ENCODE measurements at places on chromosomes 13 and 19.

- DNase-seq, result no peak
Observed at GRCh38 chr13:105972811-105973590, 562.5 kb downstream of the EFNB2 start.

- no peak for DNase-seq
Observed at GRCh38 chr13:76512721-76513145, 373.5 kb downstream of the KCTD12 start.

DNA sequence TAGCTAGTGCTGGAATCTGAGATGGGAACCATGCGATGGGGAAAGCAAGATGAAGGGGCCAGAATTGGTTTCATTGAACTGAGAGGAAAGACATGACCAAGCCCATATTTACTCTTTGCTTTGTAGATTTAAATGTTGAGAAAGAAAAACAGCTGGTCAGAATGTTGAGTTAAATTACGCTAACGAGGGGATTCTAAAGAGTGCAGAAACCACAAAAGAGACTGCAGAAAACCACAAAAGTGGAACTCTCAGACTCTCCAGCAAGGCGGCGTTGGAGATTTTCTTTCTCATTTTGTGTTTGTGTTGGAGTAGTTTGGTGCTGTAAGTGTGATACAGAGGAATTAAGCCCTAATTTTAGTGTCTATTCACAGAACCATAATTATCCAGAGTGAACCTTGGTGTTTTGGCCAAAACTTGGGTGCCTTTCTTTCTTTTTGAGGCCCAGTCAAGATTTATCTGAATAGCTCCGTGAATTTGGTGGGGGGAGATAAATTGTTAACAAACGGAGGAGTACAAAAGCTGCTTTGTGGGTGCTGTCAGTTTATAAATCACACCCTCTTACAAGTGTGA lies 26.3 kb downstream of the SAE1 start:
- DNase-seq, result no peak

DNA sequence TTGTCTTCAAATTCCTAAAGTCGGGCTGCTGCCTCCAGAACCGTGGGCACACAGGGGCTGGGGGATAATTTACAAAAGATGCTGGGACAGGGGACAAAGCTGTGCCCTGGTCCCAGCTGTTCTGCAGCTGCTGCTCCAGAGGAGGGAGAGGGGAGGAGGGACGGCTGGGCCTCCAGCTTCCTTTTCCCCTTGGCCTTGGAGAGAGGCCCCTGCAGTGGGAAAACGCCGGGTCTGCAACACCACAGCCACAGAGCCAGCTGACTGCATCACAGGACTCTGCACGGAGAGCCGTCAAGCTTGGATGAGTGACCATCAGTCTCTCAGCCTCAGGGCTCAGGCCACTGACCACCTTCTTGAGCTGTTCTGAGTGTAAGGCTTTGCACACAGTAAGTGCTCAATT lies 6.1 kb downstream of the DOCK6 start:
- no peak for DNase-seq

- DNase-seq, result no peak
Observed at GRCh38 chr13:79781829-79782540, 301.0 kb downstream of the NDFIP2 start.

DNA sequence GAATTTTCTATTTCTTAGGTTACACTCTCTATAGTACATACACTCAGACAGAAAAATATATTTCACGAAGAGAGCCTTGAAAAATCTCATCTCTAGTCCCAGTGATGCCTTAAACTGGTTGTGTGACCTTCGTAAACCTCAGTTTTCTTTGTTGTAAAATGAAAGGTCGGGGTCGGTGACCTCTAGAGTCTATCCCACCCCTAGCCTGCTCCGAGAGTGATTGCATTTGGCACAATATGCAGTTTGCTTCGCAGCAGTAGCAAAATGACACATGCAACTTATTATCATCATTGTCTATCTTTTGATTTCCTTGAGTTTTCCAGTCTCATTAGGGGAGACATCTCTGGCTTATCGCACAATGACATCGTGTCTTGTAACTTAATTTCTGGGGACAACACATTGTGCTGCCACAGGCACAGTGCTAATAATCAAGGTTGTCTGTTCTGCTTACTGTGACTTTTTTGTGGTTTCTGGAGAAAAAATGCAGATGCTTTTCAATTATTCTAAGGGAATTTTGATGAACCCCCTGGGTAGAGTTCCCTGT lies 115.0 kb downstream of the GGACT start:
- no peak for DNase-seq

DNA sequence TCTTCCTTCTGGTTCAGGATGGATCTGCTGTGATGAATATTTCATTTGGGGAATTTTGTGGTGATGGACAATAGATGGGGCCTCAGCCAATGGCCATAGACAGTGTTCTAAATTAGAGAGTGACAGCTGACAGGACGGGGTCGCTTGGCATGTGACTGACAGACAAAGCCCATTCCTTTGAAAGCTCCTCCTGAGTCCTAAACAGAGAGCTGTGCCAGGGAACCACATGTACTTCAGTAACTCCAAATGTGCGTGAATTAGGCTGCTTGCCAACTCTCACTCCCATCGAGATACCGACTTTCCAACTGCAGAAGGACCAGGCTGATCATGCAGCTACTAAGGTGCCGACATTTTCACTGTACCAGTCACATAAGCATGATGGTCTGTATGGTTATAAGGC lies 187.7 kb downstream of the SHISA2 start:
- no peak for DNase-seq

- no peak for DNase-seq
Observed at GRCh38 chr19:49727217-49728030, 35.7 kb downstream of the TSKS start.

DNA sequence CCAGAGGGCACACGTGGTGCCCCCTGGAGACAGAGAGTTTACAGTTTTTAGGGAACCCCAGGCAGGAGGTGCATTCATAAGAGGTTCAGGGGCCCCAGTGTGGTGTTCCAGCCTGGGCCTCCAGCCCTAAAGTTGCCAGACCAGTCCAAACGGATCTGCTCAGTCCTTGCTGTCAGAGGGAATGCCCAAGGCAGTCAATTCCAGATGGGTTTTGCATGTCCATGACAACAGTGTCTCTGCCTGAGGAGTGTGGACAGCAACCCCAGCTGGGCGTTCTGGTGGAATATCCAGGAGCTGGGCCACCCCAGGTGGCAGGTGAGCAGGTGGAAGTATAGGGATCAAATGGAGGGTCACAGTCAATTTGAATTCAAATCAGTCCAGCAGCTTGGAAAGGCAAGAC lies 25.3 kb downstream of the FBXO27 start:
- no peak for DNase-seq

- no peak for DNase-seq
Observed at GRCh38 chr13:111573801-111574200, 253.4 kb downstream of the TEX29 start.

- DNase-seq, result no peak
Observed at GRCh38 chr19:13437919-13438618, 68.2 kb downstream of the CACNA1A start.

DNA sequence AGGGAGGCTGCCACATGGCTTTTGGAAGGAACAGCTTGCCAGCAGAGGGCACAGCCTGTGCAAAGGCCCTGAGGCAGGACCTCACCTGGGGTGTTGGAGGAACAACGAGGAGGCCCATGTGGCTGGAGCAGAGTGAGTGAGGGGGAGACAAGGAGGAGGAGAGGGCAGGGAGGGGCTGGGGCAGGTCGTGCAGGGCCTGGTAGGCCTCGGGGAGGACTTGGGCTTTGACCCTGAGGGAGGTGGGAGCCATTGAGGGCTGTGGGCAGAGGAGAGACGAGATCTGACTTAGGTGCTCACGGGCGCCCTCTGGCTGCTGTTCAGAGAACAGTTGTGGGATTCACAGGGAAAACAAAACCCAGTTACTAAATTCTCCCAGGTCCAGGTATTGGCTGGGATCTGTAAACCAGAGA lies 25.2 kb downstream of the ZNRF4 start:
- DNase-seq, result no peak

GRCh38 chr19:3194106-3195087 lies 8.7 kb downstream of the NCLN start:
- no peak for DNase-seq

- no peak for DNase-seq
Observed at GRCh38 chr13:67231289-67232000, 1.3 kb upstream of the PCDH9 start.

- DNase-seq, result no peak
Observed at GRCh38 chr13:76020421-76020955, 384.4 kb downstream of the LMO7 start.

GRCh38 chr13:26401578-26402021 lies 147.7 kb downstream of the CDK8 start:
- DNase-seq, result no peak

GRCh38 chr19:39328046-39328705 lies 7.5 kb upstream of the LRFN1 start:
- peak; percentile 17 for DNase-seq

GRCh38 chr19:50358483-50359327 lies 6.7 kb downstream of the NAPSA start:
- peak; percentile 61 for DNase-seq

GRCh38 chr13:73667756-73668155 lies 466.4 kb downstream of the KLF12 start:
- no peak for DNase-seq

GRCh38 chr13:74554569-74555275 lies 420.5 kb upstream of the KLF12 start:
- no peak for DNase-seq

- no peak for DNase-seq
Observed at GRCh38 chr19:54708781-54709180, 15.5 kb upstream of the KIR3DL3 start.

- DNase-seq, result no peak
Observed at GRCh38 chr13:112392719-112393118, 16.6 kb downstream of the SPACA7 start.

- DNase-seq, result no peak
Observed at GRCh38 chr13:26710166-26710565, 50.4 kb downstream of the GPR12 start.

DNA sequence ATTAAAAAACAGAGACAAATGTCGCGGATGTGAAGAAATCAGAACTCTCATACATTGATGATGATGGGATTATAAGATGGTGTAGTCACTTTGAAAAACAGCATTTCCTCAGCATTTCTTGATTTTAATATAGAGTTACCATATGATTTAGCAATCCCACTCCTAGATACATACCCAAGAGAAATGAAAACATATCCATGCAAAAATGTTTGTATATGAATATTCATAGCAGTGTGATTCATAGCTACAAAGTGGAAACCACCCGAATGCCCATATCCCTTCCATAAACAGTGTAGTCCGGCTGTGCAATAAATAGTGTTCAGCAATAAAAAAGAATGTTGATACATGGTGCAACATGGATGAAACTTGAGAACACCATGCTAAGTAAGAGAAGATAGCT lies 44.6 kb downstream of the DPY19L3 start:
- no peak for DNase-seq

- peak; percentile 79 for DNase-seq
Observed at GRCh38 chr19:34676697-34677385, at the start of gene SCGB2B2. Gene SCGB2B2, minus strand, starts transcription at chr19:34677159. Its CDS starts 82,596 bp downstream, at chr19:34594563.

GRCh38 chr13:47039106-47039505 lies 142.3 kb upstream of the HTR2A start:
- no peak for DNase-seq

- DNase-seq, result no peak
Observed at GRCh38 chr13:36778083-36778671, 40.8 kb upstream of the RFXAP start.

- DNase-seq, result no peak
Observed at GRCh38 chr13:92407858-92408257, 818.7 kb upstream of the GPC6 start.

DNA sequence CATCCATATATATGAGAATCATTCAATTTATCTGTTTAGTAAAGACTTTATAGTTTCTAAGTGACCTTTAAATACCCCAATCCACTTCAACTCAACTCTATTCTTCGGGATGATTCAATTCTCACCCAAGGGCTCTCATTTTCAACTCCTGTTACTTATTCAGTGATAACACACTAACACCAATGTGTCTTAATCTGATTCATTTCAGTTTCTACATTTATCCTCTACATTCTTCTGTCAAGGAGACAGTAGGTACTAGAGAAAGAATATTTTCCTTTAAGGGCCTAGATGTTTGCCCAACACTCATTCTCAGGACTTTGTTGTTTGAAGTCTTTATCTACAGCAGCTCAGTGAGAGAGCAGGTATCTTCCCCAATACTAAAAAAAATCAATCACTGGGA lies 7.1 kb downstream of the ARGLU1 start:
- DNase-seq, result no peak

GRCh38 chr13:95300625-95301182 lies 547 bp downstream of the ABCC4 start:
- no peak for DNase-seq

DNA sequence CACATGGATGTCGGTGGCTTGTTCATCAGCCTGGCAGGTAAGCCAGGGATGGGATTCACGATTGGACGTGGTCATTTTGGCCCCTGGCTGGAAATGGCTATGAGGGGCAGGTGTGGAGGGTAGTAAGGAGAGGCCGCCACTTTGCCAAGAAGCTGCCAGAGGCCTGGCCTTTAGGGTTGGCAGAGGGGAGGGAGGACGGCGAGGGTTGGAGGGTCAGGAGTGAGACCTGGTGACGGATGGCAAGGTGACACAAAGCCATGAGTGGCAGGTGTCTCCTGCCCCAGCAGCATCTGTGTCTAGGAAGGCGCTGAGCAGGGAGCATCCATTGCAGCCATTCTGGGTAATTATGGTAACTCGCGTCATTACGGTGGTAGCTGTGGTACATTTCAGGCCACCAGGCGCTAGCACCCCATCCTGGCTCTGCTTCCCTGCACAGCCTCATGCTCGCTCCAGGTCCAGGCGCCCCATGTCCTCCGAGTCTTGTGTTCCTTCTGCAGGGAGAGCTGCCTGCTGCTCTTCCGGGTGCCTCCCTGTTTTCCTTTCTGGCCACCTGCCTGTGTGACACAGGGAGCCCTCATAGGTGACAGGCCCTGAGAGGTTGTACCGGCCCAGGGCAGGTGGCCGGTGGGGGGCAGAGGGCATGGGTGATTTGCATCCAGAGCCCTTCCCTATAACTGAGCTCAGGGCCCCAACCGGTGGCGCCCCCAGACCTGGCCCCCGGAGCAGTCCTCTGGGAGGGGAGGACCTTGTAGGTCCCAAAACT lies 4.2 kb downstream of the SSBP4 start:
- DNase-seq, result no peak

- DNase-seq, result no peak
Observed at GRCh38 chr19:3234800-3235199, 10.3 kb downstream of the CELF5 start.

GRCh38 chr19:29089315-29089870 lies 123.6 kb downstream of the UQCRFS1 start:
- no peak for DNase-seq

GRCh38 chr13:104357672-104358354 lies 1291.6 kb upstream of the SLC10A2 start:
- peak; percentile 5 for DNase-seq

- DNase-seq, result no peak
Observed at GRCh38 chr13:44101347-44102083, 221.8 kb downstream of the LACC1 start.

DNA sequence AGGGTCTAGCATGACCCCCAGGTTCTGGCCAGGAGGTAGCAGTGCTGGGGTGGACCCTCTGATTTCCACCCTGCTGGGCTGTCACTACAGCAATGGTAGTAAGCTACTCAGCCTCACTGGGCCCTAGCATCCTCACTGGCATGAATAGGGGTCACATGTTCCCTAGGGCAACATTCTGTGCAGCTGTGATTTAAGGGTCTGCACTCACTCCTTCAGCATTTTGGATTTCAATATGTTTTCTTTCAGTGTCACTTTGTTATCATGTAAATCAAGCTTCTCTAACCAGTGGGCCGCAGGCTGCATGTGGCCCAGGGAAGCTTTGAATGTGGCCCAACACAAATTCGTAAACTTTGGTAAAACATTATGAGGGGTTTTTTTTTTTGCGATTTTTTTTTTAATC lies 57.8 kb downstream of the SPATA13 start:
- no peak for DNase-seq

- DNase-seq, result no peak
Observed at GRCh38 chr13:33105387-33106005, 89.3 kb downstream of the KL start.
